Activated CD4-positive, alpha-beta T cell treated with anti-CD3 and anti-CD28 coated beads for 48 hours (primary cell): ENCODE measurements at places on chromosomes 4 and X.
A peak's percentile ranks its signal among the peaks of the same experiment; 100 is the strongest.

DNA sequence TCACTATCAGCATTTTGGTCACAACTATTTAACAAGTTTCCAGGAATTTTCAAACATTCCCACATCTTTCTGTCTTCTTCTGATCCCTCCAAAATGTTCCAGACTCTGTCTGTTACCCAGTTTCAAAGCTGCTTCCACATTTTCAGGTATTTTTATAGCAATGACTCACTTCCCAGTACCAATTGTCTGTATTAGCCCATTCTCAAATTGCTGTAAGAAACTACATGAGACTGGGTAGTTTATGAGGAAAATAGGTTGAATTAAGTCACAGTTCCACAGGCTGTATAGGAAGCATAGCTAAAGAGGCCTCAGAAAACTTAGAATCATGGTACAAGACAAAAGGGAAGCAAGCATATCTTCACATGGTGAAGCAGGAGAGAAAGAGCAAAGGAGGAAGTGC is 475.0 kb upstream of the PCDH7 start:
- no peak for DNase-seq

GRCh38 chr4:119081943-119082342 is 53.7 kb upstream of the MYOZ2 start:
- no peak for DNase-seq

- DNase-seq = no peak
These were observed 34.6 kb downstream of the SEPTIN11 start for GRCh38 chr4:76984127-76984526.

GRCh38 chrX:118116713-118117550 is at the start of gene KLHL13:
KLHL13 (minus strand) TSS chrX:118116810; CDS start chrX:118028473, 88,337 bp downstream.
- peak; percentile 3 for DNase-seq

- no peak for DNase-seq
These were observed 148.7 kb upstream of the NAP1L5 start for GRCh38 chr4:88846206-88846790.

DNA sequence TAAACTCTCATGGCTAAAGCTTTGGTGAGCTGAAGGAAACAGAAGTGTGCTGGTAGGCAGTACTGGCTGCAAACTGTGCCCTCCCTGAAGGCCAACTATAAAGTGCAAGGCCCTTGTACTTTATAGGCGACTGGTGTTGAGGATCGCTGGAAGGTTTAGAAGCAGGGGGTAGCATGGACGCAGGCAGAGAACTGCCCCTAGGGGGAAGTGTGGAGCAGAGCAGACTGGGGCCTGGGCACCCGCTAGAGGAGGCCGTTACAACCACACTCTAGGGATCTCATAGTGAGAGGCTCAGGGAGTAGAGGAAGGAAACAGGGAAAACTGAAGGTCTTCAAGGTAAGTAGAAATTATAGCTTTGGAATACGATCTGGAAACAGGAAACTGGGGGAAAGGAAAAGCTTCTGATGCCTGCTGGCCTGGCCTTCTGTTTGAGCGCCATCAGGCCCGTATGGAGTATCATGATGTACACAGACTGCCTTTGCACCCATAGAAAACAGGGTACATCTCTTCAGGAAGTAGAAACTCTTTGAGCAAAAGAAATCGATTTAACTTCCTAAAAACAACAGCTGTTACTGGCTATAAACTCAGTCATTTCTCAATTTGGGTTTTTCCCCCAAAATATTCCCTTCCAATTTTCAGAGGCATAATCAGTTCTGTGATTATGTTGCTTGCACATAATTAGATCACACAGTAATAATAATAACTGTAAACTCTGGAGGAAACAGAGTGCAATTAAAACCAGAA is 23.9 kb upstream of the TMSB4X start:
- DNase-seq = peak; percentile 83

- DNase-seq = no peak
These were observed 2.1 kb downstream of the PCDH18 start for GRCh38 chr4:137530176-137530575.

GRCh38 chr4:22969287-22969896 is 276.7 kb downstream of the GBA3 start:
- no peak for DNase-seq

DNA sequence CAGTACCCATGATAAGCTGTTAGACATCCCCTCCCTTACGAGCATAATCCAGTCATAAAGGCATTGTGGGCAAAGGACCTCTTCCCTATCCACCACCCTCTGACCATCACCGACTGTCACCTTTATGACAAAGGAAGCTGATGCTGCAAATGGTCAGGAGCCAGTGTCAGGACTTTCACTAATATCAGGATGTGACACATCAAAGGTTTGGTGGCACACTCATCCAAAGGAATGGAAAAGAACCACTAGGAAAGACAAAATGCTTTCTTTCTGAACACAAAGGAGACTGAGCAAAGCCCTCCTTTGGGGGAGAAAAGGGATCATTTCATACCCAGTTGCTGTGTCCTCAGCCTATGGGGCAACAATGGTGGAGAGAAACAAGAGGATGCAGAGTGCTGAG is 66.9 kb upstream of the PROM1 start:
- DNase-seq = no peak

GRCh38 chr4:101774807-101775206 is 15.7 kb upstream of the BANK1 start:
- DNase-seq = no peak
